ENCODE measurements at places on chromosomes 12 and 14.

DNA sequence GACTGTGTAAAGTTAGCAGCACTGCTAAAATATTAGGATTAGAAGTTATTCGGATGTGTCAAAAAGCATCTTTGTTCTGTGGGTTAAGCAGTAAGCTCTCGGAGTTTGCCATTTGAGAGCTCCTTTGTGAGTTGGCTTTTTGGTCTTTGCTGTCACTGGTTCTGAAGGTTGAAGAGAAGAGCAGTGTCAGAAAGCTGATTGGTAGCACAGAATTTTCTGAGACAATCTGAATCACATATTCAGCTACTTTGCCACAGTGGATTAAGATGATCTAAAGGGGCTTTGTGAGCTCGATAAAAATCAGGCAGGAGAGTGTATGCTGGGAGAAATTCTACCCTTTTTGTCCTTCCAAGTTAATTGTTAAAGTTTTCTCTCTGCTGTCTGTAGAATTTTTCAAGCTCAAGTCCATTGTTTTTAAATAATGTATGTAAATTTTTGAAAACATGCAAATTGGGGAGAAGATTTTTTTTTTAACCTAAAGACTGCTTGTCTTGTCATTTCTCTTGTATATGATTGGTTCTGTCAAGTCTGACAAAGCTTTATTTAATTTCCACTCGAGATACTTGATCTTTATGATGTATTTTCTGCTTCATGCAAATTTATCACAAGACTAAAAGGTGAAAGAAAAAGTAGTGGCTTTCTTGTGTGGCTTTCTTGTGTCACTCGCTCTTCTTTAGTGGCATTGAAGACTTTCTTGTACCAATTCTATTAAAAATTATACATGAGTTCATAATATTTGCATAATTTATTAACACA lies 307.3 kb downstream of the EGLN3 start:
- no peak for DNase-seq

- no peak for DNase-seq
Measured at GRCh38 chr14:34714320-34715126, at the start of gene CFL2. TSS of gene CFL2 (minus strand) at chr14:34714593. CDS start at chr14:34714540, 53 bp downstream.

DNA sequence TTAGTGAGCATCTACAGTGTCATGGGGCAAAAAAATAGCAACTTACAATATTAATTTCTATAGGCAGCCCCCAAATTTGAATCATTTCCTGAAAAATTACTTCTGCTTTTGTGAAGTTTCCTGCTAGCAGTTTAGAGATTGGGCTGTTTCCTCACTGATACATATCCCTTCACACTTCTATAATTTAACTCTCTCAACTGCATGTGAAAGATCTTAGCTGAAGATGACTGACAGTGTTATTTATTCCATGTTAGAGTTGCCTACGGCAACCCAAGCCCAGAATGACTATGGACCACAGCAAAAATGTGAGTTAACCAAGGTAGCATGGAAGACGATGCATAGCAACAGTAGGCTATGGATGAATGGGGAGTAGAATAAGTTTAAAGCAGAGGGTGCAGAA lies at the start of gene KLRG1:
Gene KLRG1 (plus strand): TSS at position 134 of the 400 bp plus-strand sequence. CDS start 90 bp downstream, at position 224.
- no peak for DNase-seq

DNA sequence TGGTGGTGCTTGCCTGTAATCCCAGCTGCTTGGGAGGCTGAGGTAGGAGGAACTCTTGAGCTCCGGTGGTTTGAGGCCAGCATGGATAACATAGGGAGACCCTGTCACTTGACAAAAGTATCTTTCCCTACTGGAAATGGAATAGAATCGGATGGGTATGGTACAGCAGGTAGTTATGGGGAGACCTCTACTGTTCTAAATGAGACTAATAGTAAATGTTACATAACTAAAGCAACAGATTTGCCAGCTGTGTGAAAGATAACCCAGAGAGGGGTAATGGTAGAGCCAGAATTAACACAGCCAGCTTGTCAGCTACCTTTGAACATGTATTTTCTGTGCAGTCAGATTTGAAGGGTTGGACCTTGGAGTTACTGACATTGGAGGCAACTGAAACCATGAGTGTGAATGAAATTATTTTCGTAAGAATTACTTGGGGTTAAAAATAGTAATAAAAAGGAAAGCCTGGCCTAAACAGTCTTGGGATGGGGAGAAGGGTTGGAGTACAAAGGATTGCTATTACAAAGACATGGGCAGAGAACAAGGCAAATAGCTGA lies 21.7 kb upstream of the NUP107 start:
- DNase-seq = no peak
